Globus pallidus (tissue), 1 donor: ENCODE measurements at places on chromosomes 2 and 18.

GRCh38 chr2:109255654-109256053 lies 126.6 kb downstream of the SH3RF3 start:
- DNase-seq: peak; percentile 55

DNA sequence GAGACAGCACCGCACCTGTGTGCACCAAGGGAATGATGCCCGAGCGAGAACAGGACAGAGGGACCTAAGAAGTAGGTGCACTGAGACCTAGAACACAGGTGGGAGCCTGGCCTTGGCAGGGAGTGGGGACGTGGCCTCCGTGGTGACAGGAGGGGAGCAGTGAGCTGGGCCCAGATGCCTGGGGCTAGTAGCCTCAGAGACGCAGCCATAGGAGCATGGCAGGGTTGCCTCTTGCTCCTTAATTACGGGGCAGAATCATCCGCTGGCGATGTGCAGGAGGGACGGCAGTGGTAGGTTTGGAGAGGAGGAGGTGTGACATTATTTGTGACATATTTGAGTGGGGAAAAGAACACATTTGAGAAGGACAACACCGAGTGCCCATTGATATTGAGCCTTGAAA lies 57.0 kb upstream of the HPCAL1 start:
- DNase-seq: no peak

- no peak for DNase-seq
Observed at GRCh38 chr2:240291337-240292034, 144.0 kb upstream of the GPC1 start.

- no peak for DNase-seq
Observed at GRCh38 chr2:156004459-156004858, 328.1 kb downstream of the NR4A2 start.

GRCh38 chr2:220293966-220294365 lies 666.5 kb downstream of the SLC4A3 start:
- DNase-seq: no peak

GRCh38 chr2:58042486-58042970 lies 4.1 kb upstream of the VRK2 start:
- no peak for DNase-seq

DNA sequence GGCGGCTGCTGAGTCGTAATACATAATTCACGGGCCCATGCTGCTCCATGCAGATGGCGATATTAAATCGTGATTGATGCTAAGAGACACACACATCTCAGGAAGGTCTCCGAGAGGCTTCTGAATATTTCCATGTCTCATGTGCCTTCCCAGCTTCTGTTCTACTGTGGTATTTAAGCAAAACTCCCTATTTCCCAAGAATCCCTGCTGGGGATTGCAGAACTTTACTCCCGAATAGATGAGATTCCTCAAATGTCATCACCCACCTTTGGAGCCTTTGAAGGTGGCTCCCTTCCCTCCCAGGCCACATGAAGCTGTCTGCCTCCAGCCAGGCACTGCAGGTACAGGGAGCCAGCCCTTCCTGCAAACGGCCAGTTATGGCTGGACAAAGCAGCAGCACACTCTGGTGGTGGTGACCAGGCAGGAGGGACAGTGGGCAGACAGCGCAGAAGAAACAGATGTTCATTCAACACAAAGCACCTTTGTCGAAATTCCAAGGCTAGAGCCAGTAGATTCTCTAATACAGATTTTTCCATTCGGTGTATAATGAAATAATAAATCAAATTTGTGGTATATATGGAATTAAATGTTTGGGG lies 14.1 kb downstream of the NRP2 start:
- peak; percentile 84 for DNase-seq

DNA sequence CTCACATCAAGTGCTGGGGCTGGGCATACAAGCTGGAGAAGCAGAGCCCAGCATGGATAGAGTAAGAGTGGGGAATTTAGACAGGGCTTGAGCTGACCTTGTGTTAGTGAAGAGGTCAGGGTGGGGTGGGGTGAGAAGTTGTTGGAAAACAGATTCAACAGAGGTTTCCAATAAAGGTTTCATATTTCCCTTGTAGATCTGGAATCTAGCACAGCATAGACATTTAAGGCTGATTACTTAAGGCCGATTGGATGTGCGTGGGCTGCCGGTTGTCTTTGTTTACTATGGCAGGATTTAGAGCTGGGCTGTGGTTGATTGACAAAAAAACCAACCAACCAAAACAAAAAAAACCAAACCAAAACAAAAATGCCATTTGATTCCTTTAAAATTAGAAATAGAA lies 114.9 kb upstream of the SEC11C start:
- DNase-seq: no peak

GRCh38 chr2:226475650-226476049 lies 324.0 kb downstream of the IRS1 start:
- DNase-seq: no peak

GRCh38 chr2:71602581-71602980 lies 149.2 kb downstream of the DYSF start:
- no peak for DNase-seq

- no peak for DNase-seq
Observed at GRCh38 chr2:119184512-119184911, 26.0 kb upstream of the C1QL2 start.

DNA sequence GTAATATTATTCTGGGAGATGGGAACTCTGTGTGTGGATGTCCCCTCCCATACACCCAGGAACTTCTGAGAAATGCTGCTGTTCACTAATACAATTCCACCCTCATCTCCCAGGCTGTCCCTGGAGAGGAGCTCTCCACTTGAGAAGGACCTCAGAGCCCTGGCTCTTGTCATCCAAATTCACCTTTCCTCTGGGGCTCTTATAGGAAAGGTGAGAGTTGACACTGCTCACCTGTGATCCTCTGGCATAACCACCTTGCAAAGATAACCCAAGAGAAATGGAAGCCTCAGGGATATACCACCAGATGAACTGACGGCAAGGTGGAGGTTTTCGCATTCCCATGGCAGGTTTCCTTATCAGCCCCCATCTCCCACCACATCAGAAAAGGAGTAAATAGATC lies 52.0 kb downstream of the IL1RL2 start:
- DNase-seq: no peak

DNA sequence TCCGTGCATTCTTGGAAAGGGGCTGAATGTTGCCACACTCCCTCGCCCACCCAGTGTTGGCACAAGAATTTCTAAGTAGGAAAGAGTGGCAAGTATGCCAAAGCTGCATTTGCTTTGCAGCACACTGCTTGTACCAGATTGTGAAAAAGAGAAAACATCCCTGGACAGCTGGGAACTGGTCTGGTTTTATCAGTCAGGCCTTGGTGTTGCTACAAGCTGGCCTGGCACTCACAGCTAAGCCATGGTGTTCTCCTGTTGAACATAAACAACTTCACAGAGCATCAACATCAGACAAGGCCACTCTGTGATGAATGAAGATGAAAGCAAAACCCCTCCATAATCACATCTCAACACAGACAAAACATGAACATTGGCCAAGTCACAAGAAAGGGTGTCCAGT lies 4.2 kb upstream of the TRABD2A start:
- no peak for DNase-seq

- DNase-seq: no peak
Observed at GRCh38 chr2:108975613-108976435, 13.2 kb downstream of the EDAR start.

DNA sequence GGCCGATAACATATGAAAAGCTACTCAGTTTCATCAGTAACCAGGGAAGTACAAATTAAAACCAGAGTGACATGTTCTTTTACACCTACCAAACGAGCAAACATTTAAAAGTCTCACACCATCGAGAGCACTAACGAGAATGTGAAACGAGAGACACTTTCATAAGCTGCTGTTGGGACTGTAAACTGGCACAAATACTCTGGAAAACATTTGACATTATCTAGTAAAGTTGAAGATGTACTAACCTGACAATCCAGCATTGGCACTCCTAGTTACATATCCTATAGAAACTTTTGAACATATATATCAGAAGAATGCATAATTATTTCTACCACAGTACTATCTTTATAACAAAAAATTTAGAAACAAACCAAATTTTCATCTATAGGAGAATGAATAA lies 28.1 kb downstream of the NBAS start:
- no peak for DNase-seq

- DNase-seq: no peak
Observed at GRCh38 chr2:191682126-191682525, 4.2 kb downstream of the NABP1 start.

DNA sequence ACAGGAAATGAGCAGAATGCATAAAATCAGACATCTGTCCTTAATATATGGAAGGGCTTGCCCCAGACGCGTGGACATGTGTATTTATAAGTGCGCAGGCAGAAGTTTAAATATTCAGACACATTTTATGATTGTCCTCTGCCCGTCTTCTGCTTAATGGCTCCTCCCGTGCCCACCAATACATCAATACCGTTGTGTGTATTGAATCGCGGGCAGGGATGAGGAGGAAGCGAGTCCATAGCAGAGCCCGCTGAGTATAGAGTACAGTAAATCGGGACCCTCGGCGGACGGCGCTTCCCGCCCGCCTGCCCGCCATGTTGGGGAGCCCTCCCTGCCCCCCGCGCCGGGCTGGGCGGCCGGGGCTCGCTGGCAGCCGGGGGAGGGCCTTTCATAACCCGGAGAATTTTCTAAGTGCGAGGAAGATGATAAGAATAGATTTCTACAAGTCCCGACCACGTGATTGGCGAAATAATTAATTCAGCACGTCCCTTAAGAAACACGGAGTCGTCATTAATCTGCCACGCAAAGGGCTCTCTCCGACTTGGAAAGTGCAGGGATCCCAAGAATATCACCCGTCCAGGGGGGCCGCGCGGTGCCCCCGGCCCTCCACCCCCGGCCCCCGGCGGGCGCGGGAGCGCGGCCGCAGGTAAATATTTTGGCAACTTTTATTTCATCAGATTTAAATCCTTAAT lies at the start of gene HOXD3:
TSS of gene HOXD3 (plus strand) at position 501 of the 692 bp plus-strand sequence. CDS start 11,808 bp downstream, outside the sequence.
- DNase-seq: no peak

GRCh38 chr2:195414537-195415100 lies 242.4 kb upstream of the SLC39A10 start:
- no peak for DNase-seq

- DNase-seq: no peak
Observed at GRCh38 chr2:174722942-174723592, 41.2 kb downstream of the CHRNA1 start.

GRCh38 chr2:69815717-69816116 lies 13.7 kb upstream of the GMCL1 start:
- no peak for DNase-seq

DNA sequence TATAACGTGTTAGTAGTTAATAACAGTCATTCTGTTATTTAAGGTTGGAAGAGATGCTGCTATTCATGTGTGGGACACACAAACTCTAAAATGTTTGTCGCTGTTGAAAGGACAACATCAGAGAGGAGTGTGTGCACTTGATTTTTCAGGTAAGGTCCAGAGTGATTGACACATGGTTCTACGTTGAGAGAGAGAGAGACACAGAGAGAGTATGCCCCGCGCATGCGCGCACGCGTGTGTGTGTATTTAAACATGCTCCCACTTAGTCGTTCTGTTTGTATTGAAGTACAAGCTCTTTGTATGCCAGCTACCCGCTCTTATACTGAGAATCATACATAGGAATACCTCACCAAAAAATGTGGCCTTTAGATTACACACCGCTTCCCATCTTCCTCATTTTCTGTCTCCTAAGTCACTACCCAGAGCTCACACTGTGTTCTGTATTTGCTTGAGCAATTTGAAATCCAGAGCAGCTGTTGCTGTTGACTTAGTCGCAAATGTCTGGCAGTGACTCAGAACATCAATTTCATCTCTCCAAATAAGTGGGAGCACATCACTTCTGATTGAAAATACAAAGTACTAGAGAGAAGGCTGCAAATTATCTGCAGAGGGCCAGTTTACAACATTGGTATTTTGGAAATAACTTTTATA lies 148.1 kb downstream of the EML6 start:
- DNase-seq: no peak

GRCh38 chr2:45178359-45178758 lies 169.1 kb upstream of the SIX2 start:
- no peak for DNase-seq

DNA sequence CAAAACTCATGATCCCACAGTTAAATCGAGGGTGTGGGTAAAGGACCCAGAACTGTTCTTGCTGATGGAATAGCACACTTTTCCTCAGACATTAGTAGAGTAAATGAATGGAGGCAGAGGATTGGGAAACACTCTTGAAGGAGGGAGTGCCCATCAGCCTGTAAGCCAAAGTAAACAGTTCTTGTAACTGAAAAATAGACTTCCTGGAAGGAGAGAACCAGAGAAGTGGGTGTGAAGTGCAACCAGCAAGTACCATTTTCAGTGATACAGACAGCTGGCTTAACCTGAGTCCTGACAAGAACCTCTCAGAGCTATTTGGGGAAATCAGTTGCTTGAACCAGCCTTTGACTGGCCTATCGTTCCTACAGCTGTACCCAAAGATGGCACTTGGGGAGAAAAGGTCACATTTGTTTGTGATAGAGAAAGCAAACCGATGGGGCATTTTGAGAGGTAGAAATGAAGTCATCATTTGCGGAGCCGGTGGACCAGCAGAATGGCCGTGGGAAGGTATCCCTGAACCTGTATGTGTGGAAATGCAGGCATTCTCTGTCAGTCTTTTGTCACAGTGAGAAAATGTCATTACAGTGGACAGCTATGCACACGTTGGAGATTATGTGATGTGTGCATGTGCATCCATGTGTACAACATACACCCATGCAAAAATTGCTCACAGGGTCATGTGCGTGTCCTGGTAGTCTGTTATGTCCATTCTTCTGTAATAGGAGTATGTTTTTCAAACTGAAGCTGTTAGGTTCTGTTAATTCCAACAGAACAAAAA lies 17.8 kb downstream of the CRIM1 start:
- no peak for DNase-seq

DNA sequence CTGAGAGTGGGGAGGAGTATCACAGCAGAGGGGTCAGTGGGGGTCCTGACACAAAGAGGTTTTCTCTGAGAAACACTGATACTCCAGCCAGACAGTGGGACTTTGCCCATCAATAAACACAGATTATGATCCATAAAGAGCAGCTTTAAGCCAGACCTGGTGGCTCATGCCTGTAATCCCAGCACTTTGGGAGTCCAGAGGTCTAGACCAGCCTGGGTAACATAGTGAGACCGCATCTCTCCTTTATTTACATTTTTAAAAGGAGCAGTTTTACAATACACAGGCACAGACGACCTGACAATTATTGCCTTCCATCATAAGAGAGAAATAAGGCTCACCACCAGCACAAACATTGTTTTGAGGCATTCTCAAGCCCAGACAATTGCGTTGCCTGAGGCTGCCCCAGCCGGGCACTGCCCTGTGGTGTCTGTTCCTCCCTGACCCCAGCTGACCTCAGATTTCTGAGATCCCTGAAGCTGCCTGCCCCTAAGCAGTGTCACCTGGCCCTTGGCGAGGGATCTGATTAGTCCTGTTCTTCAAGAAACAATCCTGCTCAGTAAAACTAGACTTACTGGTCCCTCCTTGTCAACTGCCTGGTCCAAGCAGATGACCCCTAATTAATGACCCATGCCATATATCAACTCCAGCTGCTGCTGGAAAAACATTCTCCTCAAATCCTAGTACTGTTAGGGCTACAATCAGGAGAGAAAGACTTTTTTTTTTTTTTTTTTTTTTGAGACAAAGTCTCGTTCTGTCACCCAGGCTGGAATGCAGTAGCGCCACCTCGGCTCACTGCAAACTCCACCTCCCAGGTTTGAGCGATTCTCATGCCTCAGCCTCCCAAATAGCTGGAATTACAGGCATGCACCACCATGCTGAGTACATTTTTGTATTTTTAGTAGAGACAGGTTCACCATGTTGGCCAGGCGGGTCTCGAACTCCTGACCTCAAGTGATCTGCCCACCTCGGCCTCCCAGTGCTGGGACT lies 59.4 kb upstream of the SOS1 start:
- DNase-seq: no peak

GRCh38 chr2:144281476-144281875 lies 238.4 kb downstream of the ZEB2 start:
- no peak for DNase-seq

GRCh38 chr2:29520001-29520400 lies 401.4 kb downstream of the ALK start:
- DNase-seq: no peak
